ENCODE measurements at places on chromosomes 2 and 18.
A peak's percentile ranks its signal among the peaks of the same experiment; 100 is the strongest.

GRCh38 chr18:12283256-12283655 lies 24.8 kb upstream of the TUBB6 start:
- peak; percentile 11 for DNase-seq

DNA sequence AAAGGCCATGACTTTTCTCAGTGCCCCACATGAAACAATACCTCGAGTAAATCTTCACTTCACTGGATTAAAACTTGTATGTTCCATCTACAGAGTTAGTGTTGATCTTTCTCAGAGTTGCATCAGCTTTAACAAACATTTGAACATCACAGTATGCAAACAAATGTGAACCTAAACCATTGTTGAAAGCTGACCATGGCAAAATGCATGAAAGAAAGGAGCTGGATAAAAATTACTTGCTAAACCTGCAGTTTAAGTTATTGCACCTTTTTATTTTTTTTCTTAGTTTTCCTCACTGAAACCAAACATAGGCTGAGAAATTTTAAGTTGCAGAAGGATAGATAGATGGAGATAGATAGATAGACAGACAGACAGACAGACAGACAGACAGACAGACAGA lies 107.2 kb upstream of the UGP2 start:
- peak; percentile 72 for DNase-seq

GRCh38 chr2:132270255-132270654 lies 108.5 kb upstream of the ANKRD30BL start:
- DNase-seq: no peak

DNA sequence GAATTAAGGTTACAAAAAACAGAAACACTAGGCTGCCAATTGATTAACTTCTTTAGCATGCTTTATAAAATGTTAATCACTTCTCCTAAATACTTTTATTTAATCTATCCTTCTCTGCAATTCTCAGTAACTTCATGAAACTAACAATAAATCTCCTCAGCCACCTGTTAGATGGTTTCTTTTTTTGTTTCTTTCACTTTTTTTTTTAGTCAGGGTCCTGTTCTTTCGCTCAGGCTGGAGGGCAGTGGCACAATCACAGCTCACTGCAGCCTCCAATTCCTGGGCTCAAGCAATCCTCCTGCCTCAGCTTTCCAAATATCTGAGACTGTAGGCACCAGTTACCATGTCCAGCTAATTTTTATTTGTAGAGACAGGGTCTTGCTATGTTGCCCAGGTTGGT lies 213.4 kb upstream of the STK17B start:
- no peak for DNase-seq

GRCh38 chr2:50791271-50791670 lies 240.7 kb downstream of the NRXN1 start:
- no peak for DNase-seq

GRCh38 chr2:241007111-241007510 lies 8.7 kb downstream of the SNED1 start:
- DNase-seq: no peak

- no peak for DNase-seq
Measured at GRCh38 chr2:110993557-110994231, 127.0 kb upstream of the BCL2L11 start.

- peak; percentile 52 for DNase-seq
Measured at GRCh38 chr2:64853894-64854293, 135.3 kb upstream of the SLC1A4 start.

DNA sequence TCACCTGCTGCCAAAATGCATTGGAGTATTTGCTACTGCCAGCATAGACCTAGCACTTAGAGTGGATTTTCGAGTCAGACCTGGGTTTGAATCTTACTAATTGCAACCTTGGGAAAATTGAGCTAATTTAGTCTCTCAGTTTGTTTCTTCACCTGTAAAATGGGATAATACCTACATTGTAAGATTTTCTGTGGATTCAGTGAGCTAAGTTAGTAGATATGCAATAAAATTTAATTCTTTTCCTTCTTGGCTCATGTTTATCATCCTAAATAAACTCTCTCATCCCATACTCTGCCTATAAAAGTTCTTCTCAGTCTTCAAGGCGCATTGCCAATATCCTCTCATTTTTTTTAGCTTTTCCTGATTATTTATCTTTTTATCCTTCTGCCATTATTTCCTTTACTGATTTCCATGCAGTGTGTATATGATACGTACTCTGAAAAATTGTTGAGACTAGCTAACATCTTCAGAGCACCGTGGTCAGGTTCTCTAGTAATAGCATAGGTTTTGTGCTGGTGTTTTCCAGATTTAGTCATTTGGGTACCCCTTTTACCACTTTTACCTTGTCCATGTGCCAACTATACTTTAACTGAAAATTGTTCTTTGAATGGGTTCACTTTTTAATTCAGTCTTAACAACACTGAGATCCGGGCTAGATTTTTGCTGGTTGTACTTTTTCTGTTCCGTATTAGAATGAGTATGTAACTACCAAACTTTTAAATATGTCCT lies 7.3 kb downstream of the CEP192 start:
- DNase-seq: no peak

DNA sequence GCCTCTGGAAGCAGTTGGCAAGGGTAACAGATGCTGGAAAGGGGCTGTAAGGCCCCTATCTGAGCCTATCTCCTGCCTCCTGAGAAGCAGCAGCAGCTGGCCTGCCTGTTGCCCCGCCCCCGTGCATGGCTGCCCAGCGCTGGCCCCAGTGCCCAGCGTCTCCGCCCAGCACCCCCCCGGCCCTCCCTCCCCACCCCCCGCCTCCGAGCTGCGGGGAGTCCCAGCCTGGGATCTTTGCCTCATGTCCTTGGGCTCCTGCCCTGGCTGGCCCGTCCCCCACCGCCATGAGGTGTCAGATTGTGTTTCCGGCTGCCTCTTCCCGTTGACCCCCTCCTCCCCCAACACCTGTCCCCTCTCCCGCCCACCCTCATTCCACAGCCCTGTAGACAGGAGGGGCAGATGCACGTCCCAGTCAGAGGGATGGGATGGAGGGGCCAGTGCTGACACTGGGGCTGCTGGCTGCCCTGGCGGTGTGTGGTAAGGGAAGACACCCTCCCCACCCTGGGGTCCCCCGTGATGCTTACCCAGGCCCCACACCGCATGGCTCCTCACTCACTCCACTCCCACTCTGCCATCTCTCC lies at the start of gene CHRND:
Gene CHRND, plus strand, starts transcription at position 370 of the 581 bp plus-strand sequence. Its CDS starts 56 bp downstream, at position 426.
- no peak for DNase-seq

GRCh38 chr2:237774811-237775553 lies 23.6 kb upstream of the RBM44 start:
- DNase-seq: peak; percentile 66

- no peak for DNase-seq
Measured at GRCh38 chr2:211860224-211860623, 678.4 kb downstream of the ERBB4 start.

- no peak for DNase-seq
Measured at GRCh38 chr18:13688191-13689136, 37.9 kb downstream of the FAM210A start.

DNA sequence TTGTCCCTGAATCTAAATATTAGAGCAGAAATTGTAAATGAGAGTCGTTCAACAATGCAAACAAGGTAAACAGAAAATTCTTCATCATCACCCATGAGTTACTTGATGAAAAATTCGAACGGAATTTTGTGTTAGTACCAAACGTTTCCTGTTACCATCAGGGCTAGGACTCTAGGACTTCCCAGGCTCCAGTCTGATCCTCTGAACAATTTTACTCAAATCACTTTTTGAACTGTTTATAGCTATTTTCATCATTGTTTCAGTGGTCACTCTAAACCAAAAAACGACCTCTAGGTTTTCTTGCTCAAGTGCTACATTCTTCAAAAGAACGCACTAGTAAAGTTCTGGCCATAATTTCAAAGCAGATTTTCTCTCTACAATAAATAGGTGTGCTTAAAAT lies 273.3 kb downstream of the MREG start:
- DNase-seq: no peak

DNA sequence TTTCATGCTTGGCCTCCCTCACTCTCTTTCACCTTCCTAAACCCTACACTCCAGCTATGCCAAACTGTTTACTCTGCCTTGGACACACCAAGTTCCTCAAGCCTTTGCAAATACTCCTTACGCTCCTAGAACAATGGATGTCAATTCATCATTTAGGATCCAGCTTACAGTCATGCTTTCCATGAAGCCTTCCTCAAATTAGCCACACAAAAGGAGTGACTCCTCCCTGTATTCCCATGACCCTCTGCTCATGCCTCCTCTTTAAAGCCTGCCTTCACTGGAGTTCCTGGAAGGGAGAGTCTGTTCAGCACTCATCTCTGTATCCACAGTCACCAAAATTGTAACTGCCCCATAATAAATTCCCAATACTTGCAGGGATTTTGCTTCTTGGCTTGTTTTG lies 721 bp upstream of the EHD3 start:
- DNase-seq: no peak

GRCh38 chr2:216074794-216075193 lies 6.8 kb downstream of the PECR start:
- DNase-seq: no peak

GRCh38 chr2:30611583-30611982 lies 164.5 kb downstream of the LCLAT1 start:
- no peak for DNase-seq

GRCh38 chr18:38571651-38572050 lies 1006.1 kb upstream of the CELF4 start:
- no peak for DNase-seq

DNA sequence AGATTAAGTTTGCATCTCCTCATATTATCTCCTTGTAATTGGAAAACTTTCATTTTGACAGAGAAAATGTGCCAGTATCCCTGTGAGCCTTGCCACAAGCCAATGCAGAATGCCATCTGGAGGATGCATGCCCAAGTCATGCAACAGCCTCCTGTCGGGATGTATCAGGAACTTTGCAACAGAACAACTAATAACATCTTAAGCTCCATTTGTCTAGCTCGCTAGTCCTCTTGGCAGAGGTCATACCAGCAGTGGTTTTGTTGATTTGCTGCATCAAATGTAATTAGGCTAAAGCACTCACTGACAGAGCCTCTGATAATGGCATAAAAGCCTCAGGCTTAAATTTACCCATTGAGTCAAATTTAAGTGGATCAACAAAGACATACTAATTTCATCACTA lies 125.8 kb downstream of the UBE2E3 start:
- no peak for DNase-seq

DNA sequence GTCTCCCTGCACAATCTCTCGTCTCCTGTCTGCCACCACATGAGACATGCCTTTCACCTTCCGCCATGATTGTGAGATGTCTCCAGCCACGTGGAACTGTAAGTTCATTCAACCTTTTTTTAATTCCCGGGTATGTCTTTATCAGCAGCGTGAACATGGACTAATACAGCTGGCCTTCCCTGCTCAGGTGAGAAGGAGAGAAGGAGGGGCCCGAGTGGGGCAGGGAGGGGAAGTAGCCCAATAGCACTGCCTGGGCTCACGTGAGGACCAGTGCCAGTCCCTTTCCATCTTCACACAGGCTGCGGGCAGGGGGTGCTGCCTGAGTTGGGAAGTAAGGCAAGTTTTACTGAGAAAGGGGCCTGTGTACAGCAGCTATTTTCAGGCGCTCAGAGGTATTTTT lies 70.7 kb downstream of the CYB5A start:
- DNase-seq: no peak

- DNase-seq: no peak
Measured at GRCh38 chr2:20877960-20878359, 55.1 kb upstream of the LDAH start.

GRCh38 chr2:42233976-42234441 lies 64.9 kb downstream of the EML4 start:
- DNase-seq: no peak

- DNase-seq: no peak
Measured at GRCh38 chr18:68800075-68800474, 2.2 kb downstream of the CCDC102B start.

DNA sequence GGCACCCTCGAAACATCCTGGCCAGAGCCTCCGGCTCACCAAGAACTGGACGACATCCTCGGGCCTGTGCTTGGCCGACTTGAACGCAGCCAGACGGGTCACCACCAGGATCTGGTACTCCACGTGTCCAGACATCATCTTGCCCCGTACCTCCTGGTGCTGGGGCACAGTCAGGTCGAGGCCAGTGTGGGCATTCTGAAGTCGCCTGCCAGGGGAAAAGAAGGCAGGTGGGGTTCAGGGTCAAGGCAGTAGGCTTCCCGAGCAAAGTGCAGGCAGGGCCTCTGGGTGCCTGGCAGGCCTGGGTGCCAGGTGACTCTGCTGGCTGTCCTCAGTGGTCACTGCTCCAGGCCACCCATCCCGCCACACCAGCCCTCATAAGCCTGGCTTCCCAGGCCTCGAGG lies 5.6 kb downstream of the HS1BP3 start:
- no peak for DNase-seq

DNA sequence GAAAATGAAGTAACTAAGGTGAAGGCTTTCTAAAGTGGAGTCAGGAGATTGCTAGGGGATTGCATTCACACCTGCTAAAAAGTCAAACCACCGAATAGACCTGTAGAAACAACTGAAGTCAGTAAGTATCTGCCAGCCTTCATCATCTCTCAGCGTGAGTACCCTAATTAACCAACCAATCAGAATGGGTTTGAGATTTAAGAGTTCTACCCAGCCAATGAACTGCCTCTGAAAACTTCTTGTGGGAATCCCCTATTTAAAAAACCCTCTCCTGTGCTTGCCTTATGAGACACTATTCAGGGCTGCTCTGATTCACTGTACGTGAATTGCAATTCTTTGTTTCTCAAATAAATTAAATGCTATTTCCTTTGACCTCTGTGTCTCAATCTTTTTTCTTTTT lies 3.4 kb upstream of the FAM161A start:
- no peak for DNase-seq

- DNase-seq: peak; percentile 92
Measured at GRCh38 chr18:8982416-8983183, 119.9 kb upstream of the NDUFV2 start.

- no peak for DNase-seq
Measured at GRCh38 chr2:177211576-177212105, 953 bp upstream of the HNRNPA3 start.

DNA sequence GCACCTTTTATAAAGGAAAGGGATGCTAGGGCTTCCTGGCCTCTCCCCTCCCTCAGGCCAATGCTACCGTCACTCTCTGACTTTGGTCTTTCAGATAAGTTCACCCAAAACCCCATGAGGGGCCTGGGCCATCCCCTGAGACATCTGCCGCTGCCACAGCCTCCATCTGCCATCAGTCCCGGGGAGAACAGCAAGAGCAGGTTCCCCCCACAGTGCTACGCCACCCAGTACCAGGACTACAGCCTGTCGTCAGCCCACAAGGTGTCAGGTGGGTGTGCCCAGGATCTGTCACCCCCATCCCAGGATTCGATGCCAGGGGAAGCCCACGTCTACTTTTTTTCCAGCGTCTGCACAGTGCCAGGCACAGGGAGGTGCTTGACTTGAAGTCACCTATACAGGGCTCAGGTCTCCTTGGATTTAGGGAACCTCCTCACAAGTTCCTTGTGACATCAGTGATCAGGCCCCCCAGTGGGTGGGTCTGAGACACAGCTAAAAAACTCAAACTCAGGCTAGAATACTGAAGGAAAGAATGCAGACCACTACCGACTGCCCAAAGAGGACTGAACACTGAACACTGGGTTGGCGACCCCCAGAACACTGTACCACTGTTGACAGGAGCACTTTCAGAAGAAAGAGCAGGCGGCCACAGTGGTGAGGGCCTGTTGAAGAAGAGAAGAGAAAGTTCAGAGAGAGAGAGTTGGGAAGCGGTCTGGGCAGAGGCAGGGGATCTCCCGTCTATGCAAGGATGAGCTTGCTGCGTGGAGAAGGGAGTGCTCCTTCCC lies 85.3 kb downstream of the EPAS1 start:
- DNase-seq: no peak
